Gastrocnemius medialis (tissue), 4 donors: ENCODE measurements at places on chromosomes 3 and 15.

GRCh38 chr3:38397320-38397719 is 50.7 kb downstream of the XYLB start:
- no peak for DNase-seq

- DNase-seq, result no peak
Measured at GRCh38 chr3:111715911-111716523, 120.9 kb upstream of the ZBED2 start.

DNA sequence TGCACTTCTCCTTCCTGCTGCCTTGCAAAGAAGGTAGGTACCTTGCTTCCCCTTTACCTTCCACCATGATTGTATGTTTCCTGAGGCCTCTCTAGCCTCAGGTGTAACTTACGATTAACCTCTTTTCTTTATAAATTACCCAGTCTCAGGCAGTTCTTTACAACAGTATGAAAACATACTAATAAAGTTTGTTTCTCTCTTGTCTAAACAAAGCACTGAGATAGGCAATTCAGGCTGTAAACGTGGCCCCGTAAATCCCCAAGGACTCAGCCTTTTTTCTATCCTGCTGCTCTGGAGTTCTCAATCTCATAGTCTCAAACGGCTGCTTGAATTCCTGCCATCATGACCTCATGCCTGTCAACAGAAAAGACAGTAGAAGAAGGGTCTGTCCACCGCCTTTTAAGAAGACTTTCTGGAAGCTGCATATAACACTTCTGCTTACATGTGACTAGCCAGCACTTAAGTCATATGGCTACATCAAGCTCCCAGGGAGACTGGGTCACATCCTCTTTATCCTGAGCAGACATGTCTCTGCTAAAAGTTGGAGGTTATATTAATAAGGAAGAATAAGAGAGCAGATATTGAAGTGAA is 257.8 kb downstream of the EBLN2 start:
- DNase-seq, result no peak

- no peak for DNase-seq
Measured at GRCh38 chr3:28576614-28577200, 228.1 kb upstream of the AZI2 start.
